A549 (cell line): ENCODE measurements at places on chromosomes 12 and 14.

GRCh38 chr12:43482311-43483085 is 69.5 kb downstream of the ADAMTS20 start:
- no peak for DNase-seq

DNA sequence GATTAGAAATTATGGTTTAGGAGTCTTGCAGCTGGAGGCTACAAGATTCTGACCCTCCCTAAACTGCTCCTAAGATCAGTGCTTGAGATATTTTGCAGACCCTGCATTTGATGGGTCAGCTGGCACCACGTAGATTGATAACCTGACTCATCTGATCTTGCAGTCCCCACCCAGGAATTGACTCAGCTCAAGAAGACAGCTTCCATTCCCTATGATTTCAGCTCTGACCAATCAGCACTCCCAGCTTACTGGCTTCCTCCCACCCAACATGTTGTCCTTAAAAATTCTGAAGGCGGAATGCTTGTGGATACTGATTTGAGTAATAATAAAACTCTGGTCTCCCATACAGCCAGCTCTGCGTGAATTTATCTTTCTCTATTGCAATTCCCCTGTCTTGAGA is 23.2 kb upstream of the MTHFD1 start:
- DNase-seq = no peak

DNA sequence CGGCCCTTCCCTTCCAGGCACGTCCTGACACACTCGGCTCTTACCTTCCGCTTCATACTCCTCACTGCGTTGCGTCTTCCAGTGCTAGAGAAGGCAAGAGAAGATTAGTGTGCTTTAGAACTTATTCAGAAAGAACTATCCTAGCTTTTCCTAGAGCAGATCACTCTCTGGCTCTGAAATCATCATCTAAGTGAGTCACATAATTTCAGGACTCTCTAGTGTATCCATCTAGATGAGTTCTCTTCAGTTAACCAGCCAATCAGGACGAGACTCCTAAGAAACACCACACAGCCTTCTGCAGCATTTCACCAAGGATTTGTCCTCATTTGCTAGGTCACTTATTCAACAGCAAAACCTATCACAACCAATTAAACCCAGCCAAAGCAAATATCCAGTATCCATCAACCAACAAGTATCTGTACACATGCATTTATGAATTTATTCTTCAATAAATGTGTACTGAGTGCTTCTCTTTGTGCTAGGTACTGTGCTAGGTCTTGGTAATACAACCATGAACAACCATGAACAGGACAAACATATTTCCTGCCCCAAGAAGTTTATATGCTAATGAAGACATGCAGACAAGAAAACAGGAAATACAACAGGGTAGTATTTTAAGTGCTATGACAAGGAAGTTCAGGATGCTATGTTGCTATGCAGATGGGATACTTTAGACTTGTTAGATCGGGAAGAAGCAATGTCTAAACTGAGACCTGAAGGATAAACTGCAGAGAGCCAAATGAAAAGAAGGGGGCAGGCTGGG is 52.1 kb downstream of the NIN start:
- no peak for DNase-seq

- DNase-seq = no peak
These were observed 114.9 kb downstream of the SAMD4A start for GRCh38 chr14:54681811-54682261.
